ENCODE measurements at places on chromosomes 5 and 9. TPM values are rescaled to one million over a fixed set of nuclear protein-coding genes. Genes with fewer than 3 reads are reported as not detected.
A peak's percentile ranks its signal among the peaks of the same experiment; 100 is the strongest.

DNA sequence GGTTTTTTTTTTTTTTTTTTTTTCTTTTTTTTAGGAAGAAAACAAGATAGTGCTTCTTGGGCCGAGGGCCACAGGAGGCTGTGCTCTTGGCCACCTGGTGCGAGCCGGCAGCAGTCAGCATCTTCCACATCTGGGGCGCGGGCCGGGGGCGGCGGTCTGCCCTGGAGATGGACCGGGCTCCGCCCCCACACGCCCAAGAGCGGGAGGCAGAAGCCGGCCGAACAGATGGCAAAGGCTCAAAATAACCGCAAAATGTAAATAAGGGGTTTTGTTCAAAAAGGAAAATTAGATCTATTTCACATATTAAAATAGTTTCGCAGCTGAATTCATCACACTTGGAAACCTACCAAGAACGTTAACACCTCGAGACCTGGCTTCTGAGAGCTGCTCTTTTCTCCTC is 51.5 kb upstream of the UBAC1 start:
- no peak for DNase-seq

GRCh38 chr9:78756813-78757510 is 460.0 kb downstream of the PSAT1 start:
- DNase-seq: no peak

DNA sequence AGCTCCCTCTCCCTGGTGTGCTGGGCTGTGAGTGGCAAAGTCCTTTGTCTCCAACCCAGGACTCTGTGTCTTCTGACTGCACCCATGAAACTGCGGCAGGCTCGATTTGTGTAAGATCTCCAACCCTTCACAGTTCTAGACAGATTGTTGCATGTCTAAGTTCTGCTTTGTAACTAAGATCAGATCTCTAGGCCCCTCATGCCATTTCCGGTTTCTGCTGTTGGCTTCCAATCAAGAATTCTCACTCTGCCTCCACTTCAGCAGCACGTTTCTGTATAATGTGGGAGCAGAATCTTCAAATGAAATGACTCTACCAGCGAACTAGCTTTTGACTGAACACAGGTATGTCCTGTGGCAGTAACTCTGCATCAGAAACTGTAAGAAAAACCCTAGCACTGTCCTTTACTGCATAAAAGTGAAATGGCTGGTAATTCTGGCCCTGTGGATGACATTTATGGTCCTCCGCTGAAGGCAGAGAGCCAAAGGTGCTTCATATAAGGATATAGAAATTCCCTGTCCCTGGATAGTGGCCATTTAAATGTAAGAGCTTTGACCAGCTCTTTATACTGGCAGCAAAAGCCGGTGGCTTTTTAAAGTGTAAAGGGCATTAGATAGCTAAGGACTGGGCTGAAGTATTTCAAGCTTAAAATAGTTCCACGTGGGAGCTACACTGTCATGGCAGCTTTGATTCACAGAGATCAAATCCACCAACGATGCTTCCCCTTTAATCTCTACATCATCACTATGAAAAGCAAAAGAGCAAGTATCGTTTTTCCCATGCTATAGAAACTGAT is 319.0 kb upstream of the CDH6 start:
- no peak for DNase-seq

- no peak for DNase-seq
Observed at GRCh38 chr9:33024126-33024965, 727 bp upstream of the DNAJA1 start.

- no peak for DNase-seq
Observed at GRCh38 chr9:136374183-136374575, 710 bp upstream of the CARD9 start.

The CTXN3 gene
- total RNA-seq: not detected

DNA sequence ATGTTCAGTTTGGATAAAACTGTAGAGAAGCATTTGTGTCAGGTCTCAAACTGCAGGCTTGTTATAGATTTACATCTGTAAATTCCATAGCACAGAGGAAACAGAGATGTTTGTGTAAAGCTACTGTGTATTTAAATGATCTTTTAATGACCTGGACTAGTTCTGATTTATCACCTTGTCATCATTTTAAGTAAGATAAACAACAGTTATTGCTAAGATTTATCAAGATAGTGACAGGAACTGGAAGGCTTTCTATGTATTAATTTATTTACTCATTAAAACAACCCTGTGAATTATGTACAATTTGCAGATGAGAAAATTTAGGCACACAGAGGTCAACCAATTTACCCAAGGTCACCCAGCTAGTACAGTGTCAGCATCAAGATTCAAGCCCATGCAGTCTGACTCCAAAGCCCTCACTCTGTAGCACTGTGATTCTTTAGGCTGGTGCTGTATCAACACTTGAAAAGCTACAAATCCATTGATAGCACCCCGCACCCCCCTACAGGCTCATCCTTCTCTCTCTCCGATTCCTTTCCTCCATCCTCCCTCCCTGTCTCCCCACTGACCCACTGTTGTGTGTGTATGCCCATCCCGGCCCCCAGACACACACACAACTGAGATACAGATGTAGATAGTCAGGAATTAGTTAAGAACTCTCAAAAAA is 184.5 kb downstream of the FBN2 start:
- DNase-seq: no peak

- peak; percentile 22 for DNase-seq
Observed at GRCh38 chr5:13660072-13660471, 284.4 kb downstream of the DNAH5 start.

DNA sequence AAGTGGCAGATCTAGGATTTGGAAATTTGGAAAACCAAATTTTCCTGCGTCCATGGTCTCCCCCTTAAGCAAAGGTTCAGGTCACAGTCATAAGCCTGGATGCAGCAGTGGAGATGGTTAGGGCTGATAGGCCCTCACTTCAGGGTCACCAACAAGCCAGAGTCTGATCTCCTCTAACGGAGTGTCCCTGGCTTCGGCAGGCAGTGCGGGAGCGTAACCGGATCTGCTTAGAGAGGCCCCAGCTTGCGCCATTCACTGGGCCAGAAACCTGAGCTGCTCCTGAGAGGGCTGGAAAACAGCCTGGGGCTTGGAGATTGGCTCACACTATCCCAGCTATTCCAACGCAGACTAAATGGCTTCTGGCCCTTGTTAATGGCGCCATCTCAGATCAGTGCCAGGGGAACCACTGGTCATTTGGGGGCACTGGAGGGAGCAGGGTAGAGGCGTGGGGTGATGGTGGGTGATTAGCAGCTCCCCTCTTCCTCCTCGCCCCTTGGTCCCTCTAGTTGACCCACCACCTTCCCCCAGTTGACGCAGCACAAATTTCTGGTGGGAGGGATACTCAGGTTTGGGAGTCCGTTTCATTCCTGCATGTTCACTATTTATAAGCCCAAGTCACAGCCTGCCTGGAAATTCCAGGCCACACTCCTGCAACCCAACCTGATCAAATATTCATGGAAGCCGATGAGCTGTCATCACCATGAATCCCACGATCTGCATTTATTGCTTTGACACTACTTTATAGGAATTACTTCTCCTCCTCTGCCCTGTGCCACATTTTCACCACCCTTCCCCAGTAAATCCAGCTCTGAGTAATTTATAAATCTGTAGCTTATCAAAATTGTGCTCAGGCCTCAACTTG is 134.6 kb upstream of the CPEB4 start:
- no peak for DNase-seq

DNA sequence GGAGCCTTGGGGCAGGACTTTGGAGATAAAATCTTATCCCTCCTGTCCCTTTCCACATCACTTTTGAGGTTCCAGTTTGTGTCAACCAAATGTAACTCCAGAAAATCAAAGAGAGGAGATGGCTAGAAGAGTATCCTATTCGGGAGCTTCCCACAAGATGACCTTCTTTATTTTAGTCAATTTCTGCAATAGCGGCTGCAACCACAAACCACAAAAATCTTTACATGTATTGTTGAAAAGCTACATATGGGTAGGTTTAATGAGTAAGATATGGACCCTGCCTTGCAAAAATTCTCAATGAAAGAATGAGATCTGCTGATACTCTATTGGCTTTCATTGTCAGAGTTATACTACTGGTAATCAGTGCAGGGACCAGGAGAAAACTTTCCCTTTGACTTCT is 92.2 kb upstream of the MAMDC2 start:
- no peak for DNase-seq

The KLHL3 gene
- 5.0 TPM for total RNA-seq

GRCh38 chr9:27377147-27377807 is 80.3 kb upstream of the EQTN start:
- DNase-seq: no peak

The SEMA5A gene
- 4.7 TPM for total RNA-seq

DNA sequence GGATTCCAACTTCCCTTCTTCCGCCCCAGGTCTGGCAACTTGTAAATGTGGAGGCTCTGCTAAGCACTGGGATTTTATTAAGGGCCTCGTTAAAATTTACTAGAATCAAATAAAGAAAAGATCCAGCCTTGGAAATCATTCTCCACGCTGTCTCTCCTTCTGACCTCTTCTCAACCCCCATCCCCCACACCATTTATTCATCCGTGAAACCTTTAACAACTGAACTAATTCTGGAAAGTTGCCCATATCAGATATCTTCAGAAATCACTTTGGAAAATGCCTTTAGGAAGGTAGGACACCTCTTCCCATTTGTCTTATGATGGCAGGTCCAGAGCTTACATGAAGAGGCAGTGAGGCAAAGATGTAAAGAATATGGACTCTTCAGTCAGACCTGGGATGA is 288.5 kb downstream of the SLIT3 start:
- no peak for DNase-seq

Measured in NCI-H460 (cell line).